Midbrain (tissue), 1 donor: ENCODE measurements at places on chromosomes 3 and 15.
A peak's percentile ranks its signal among the peaks of the same experiment; 100 is the strongest.

DNA sequence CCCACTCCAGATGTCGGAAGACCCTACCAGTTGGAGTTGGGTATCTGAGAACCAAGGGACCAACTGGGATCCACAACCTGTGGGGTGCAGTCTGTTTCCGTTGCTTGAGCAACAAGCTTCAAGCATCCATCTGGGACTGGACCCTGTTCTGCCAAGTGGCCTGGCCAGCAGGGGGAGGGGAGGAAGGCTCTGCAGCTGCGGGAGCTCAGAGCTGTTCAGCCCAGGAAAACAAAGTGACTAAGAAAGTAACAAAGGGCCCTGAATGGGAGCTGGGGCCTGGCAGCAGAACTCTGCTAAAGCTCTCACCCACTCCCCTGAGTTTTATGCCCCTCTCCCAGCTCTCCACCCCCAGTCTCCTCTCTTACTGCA is 2.7 kb downstream of the TYRO3 start:
- peak; percentile 89 for DNase-seq

DNA sequence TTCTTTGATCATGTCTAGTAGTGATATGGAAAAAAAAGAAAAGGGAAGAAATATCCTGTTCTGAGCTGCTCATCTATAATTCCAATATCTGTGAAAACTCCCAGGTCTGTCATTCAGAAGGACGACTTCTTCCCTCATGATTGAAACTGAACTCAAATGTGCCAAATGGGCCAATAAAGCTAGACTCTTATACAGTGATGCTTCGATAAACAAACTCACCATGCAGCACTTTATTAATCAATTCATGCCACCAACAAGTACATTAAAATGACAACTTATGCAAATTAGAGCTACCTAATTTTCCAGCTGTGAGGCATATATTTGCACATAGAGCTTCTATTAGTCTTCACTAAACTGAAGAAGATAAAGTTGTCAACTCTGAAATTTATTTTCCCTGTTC is 15.6 kb upstream of the MYH15 start:
- no peak for DNase-seq

DNA sequence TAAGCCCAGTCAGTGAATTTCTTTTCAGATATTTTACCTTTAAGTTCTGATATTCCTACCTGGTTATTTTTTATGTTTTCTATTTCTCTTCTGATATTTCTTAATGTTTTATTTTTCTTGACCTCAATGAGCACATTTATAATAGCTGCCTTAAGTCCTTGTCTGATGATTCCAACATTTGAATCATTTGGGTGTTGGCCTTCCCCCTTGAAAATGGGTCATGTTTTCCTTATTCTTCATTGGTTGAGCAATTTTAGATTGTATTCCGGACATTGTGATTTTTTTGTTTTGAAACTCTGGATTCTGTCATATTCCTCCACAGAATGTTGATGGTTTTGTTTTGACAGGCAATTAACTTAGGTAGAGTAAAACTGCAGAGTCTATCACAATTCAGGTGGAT is 9.7 kb upstream of the ACKR4 start:
- no peak for DNase-seq

- DNase-seq, result no peak
Observed at GRCh38 chr3:133441867-133442270, 42.0 kb downstream of the BFSP2 start.

- DNase-seq, result no peak
Observed at GRCh38 chr15:65819563-65819960, 27.5 kb upstream of the DENND4A start.

- no peak for DNase-seq
Observed at GRCh38 chr3:171227359-171227758, 200.8 kb upstream of the SLC2A2 start.

DNA sequence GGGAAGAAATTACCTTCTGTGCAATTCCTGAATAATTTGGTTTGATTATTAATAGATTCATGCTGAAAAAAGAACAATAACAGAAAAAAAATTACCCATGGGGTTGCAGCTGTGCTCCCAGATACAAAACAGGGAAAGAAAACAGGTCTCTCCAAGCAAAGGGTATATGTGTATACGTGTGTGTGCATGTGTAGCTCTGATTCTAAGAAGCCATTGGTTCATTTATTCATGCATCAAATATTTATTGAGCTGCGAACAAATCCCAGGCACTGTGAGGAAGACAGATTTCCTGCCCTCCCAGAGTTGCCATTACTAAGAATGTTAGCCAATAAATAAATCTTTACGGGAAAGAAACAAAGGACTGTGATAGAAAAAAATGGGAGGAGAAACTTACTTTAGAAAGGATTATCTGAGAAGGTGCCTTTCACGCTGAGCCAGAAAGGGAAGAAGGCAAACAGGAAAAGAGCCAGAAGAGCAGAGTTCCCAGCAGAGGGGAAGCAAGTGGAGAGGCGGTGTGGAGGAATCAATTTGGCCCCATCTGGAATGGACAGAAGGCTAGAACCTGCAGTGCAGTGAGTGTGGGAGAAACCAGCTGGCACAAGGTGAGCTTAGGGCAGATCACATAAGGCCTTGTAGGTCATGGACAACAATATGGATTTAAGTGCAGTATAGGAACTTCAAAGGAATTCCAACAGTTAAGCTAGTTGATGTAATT is 20.7 kb downstream of the CHL1 start:
- no peak for DNase-seq

GRCh38 chr3:89340408-89340807 is 233.0 kb downstream of the EPHA3 start:
- DNase-seq, result no peak

DNA sequence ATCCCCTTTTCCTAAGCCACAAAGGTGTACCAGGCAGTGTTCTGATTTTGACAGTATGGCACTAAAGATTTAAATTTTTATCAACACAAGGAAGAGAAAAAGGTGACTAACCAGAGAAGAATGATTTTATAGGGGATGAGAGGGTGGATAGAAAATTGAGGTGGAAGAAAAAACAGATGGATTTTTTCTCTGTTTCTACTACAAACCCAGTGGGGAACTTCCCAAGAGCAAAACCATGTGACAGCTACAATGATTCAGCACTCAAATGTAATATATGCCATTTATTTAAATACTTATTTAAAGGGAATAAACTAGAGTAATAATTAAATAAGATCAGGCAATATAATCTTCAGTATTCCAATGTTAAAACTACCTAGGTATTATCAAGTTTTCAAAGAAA is 11.1 kb downstream of the DCUN1D1 start:
- no peak for DNase-seq

- DNase-seq, result no peak
Observed at GRCh38 chr3:131107637-131108433, 81.2 kb downstream of the NEK11 start.

DNA sequence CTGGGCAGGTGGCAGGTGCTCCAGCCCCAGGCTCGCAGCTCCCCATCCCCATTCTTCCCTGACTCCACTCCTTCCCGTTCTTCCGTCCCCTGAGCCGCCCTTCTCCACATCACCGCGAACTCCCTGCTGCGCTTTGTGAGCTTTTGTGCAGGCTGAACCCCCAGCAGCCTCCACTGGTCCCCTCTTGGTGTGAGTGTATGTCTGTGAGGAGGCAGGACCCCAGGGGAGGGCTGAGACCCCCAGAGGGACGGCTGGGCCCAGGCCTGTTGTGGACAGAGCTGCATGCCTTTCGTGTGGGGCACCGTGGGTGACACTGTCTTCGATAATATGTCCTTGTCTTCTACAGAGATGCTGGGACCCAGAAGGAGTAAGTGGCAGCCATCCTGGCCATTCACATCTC is 7.3 kb upstream of the ITIH3 start:
- DNase-seq, result no peak

DNA sequence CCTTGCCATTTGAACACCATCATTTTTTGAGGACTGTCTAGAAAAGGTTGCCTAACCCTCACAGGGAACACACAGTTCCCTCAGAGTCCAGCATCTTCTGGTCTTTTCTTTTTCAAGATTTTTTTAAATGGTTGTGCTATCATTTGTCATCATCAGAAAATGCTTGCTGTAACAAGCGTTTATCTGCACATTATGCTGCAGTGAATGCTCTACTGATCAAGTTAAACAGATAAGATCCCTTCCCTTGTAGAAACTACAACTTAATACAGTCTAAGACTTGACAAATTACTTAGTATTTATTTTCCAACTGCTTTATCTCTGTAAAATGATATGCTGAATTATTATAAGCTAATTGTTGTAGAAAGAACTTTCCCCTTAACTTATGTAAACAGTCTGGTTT is 11.9 kb upstream of the ALPK3 start:
- no peak for DNase-seq

DNA sequence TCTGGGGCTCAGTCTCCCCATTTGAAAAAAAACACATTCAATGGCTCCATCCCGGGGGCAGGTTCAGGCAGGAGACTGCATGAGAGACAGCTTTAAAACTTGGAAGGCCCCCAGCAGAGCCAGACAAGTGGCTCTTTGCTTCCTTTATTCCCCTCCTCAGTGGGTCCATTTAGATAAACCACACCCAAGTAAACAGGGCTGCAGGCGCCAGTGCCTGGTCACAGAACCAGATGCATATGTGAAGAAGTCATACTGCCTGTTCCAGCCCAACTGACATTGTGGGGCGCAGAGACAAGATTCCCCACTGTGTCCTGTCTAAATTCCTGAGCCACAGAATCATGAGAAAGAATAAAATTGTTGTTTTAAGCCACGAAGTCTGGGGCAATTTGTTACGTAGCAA is 9.0 kb downstream of the FBN1 start:
- peak; percentile 9 for DNase-seq

DNA sequence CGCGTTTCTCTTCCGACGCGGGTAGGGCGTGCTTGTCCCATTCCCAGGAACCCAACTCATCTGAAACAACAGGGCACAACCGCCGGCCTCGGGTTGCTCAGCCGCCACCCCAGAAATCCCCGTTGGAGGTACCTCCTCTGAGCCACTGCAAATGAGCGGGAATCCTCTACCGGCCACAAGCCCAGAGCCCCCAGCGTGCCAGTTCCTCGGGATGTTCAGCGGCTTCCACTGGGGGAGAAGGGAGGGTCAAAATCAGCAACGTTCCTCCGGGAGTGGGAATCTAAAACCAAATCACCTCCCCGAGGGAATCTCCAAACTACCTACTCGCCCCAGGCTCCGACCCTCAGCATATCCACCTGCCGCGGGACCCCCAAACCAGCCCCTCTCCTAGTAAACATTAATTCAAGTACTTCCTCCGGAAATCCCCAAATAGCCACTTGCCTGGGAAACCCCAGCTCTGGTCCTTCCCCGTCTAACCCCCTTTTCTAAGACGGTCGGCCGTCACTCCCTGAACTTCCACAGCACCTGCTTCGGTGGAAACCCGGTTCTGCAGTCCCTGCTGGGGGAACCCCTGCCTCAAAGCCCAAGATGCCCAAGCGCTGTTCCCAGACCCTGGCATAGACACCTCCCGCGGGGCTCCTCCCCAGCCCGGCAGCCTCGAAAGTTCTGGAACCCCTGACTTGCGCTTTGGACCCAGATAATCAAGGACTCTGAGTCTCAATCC is 887 bp downstream of the OXTR start:
- no peak for DNase-seq

DNA sequence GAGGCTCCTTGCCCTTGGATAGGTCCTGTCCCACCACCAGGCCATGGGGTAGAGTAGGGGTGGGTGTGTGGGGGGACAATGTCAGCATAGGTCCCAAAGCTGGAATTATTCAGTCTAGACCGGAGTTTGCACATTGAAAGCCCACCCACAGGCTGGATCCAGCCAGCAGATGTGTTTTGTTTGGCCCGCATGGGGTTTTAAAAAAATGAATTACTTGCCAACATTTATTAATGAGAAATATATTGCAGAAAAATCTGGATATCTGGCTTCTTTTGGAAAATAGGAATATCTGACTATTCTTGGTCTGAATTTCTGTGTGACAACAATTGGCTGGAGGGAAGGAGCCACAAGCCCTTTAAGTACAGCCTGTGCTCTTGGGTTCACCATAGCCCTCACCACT is 17.3 kb upstream of the LRIG1 start:
- no peak for DNase-seq

DNA sequence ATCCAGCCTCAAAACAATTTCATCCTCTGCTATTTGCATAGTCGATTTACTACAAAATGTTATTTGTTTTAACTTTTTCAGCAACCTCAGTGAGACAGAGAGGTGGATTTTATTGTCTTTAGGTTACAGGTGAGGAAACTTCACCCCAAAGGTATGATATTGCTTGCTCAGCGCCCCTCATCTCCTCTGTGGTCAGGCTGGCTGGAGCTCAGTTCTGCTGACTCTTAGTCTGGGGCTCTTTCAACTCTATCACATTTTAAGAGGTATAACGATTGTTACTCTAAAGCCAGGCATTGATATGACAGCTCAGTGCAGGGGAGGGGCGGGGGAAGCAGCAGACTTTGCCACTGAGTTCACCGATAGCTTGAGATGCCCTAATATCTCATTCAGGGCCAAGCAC is 103.0 kb upstream of the DPH6 start:
- DNase-seq, result no peak

DNA sequence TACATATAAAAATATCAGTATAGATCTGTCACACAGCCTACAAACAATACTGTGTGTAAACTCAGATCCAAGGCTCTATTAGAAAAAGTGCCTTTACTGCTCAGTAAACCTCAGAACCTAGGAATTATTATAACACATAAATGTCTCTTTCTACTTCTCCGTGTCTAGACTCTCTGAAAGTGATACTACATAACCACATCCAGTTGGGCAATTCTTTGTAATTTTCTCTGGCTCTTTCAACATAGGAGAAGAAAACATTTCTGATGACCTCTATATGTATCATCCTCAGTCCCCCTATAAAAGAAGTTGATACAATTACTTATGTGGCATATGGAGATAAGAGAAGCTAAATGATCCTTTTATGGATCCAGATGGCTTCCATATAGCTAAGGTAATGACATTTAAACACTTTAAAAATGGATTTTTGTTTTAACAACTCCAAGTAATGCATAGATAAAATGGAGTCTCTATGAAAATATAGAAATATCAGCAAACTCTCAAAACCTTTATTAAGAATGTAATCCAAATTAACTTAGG is 104.5 kb downstream of the LSAMP start:
- DNase-seq, result no peak

- DNase-seq, result no peak
Observed at GRCh38 chr15:96273317-96274086, 57.0 kb upstream of the NR2F2 start.

DNA sequence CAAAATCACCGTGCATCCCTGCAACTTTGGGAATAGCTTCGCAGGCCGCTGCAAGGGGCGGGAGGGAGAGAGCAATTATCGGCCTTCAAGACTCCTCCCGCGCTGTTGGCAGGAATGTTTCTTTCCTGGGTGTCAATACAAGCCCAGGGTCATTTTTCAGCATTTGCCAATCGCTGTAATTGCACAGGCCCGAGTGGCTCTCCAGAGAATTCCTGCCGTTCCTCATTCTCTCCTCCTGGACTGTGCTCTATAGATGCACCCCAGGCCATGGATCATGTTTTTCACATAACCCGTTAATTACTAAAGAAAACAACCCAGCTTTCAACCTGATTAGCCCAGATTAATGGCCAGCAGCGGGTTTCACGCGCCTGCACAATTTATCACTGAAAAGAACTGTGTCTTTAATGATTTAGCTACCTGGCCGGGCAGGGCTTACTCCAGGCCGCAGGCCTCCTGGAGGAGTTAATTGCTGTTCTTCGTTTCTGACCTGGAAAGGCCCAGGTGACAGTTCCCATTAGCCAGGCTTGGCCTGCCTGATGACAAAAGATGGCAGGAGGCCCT is 144.3 kb downstream of the OPA1 start:
- DNase-seq, result no peak
